Fibroblast of lung (primary cell): ENCODE measurements at places on chromosomes 16 and 17.

- DNase-seq, result peak; percentile 58
These were observed 78.9 kb downstream of the ABCC6 start for GRCh38 chr16:16144416-16144815.

DNA sequence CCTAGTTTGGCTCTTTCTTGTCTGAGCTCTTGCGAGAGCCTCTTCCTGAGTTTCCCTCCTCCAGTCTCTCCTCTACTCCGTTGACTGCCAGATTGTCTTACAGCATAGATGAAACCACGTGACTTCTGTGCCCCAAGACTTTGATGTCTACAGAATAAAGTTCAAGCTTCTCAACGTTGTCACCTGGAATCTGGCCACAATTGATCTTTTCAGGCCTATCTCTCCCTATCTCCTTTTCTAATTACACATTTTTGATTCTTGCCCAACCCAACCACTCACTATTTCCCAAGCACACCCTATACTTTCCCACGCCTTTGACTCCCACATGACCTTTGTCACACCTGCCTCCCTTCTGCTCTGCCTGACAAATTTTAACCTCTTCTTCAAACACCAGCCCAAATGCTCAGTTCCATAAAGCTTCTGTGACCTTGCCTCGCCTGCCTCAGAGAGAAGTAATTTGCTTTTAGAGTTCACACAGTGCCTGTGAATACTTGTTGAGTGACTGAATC, 52.4 kb upstream of the PMFBP1 start:
- no peak for DNase-seq

- DNase-seq, result no peak
These were observed 4.5 kb upstream of the ZNF287 start for GRCh38 chr17:16573466-16573865.

DNA sequence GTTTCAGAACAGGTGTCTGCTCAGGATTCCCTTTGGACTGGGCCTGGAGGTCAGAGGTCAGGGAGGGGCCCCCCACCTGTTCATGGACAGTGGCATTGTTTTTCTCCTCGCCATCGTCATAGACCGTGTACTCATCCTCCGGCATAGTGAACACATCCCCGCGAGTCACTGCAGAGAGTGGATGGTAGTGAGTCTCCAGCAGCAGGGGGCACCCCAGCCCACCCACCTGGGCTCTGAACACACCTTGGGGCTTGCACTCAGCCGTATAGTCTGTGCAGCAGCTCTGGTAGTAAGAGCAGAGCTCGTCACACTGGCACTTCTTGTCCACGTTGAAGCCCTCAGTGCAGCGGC, 448 bp downstream of the VTN start:
- DNase-seq, result no peak

- peak; percentile 90 for DNase-seq
These were observed 102.5 kb downstream of the PARN start for GRCh38 chr16:14527411-14528044.
